ENCODE measurements at places on chromosomes 13 and 19.
A peak's percentile ranks its signal among the peaks of the same experiment; 100 is the strongest.

DNA sequence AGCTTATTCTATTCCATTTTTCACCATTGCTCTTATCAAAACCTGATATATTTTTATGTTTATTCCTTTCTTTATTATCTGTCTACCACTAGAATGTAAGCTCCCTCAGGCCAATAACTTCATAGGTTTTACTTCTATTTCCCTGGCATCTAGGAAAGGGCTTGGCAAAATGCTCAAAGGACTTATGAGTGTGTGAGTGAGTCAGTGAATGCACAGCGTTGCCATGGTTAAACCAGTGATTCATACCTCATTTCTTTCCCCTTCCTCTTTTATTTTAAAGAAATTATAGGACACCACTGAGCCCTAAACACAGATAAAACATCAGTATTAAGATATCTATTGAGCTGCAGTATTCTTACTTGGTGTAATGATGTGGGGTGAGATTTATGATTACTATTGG is 162.1 kb downstream of the GPC6 start:
- peak; percentile 4 for DNase-seq

DNA sequence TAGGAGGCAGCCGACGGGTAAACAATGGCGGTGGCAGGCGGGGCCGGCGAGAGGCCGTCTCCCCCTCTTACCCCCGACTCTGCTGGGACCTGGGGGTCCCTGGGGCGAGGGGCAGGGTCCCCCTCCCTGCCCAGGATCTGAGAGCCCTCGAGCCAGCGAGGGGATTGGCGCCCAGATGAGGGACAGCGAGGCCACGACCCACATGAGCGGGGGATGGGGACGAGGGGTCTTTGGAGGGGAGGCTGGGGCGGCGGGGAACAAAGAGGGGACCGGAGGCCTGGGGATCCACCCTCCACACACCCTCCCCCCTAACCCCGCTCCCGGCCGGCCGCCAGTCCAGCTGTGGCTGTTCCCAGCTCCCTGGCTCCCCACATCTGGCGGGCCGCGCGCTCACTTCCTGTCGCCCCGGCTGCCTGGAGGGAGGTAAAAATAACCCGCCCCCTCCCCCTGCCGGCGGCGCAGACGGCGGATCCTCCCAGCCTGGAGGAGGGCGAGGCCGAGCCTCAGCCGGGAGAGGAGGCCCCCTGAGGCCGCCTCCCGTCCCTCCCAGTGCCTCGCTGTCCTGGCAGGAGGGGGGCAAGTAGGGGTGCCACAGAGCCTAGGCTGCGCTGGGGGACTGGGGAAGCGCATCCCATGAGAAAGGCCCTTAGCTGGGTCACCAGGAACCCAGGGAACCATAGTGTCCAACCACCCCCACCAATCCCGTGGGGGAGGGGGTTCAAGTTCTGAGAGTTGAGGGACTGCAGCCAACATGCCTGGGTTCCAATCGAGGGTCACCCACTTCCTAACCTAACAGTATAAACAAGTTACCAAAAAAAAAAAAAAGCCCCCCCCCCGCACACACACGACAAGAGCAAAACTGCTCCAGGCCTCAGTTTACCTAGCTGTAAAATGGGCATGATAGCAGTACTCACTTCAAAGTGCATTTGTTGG is 29.3 kb upstream of the NANOS3 start:
- no peak for DNase-seq

GRCh38 chr13:43546816-43547215 is 240.0 kb downstream of the ENOX1 start:
- DNase-seq: no peak

DNA sequence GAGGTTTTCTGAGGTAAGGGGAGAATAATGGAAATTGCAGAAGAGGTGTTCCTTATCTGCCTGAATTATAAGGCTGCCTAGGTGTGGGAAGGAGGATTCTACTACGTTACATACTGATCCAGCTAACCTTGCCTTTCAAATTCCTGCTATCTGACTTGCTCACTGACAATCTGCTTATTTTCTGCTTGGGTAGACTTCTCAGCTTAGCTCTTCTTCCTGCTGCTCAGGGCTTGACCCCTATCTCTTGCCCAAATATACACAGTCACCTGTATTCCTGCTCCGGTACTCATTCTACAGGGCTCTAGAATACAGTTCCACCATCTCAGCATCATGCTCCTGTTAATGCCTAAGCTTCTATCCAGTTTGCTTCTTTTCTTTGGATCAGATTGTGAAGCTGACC is 1607.6 kb downstream of the OLFM4 start:
- DNase-seq: no peak

- DNase-seq: no peak
Measured at GRCh38 chr13:105127732-105128131, 1407.7 kb downstream of the EFNB2 start.

- no peak for DNase-seq
Measured at GRCh38 chr13:101523154-101524131, 71.0 kb downstream of the ITGBL1 start.

- no peak for DNase-seq
Measured at GRCh38 chr13:70310396-70311119, 202.3 kb upstream of the KLHL1 start.

DNA sequence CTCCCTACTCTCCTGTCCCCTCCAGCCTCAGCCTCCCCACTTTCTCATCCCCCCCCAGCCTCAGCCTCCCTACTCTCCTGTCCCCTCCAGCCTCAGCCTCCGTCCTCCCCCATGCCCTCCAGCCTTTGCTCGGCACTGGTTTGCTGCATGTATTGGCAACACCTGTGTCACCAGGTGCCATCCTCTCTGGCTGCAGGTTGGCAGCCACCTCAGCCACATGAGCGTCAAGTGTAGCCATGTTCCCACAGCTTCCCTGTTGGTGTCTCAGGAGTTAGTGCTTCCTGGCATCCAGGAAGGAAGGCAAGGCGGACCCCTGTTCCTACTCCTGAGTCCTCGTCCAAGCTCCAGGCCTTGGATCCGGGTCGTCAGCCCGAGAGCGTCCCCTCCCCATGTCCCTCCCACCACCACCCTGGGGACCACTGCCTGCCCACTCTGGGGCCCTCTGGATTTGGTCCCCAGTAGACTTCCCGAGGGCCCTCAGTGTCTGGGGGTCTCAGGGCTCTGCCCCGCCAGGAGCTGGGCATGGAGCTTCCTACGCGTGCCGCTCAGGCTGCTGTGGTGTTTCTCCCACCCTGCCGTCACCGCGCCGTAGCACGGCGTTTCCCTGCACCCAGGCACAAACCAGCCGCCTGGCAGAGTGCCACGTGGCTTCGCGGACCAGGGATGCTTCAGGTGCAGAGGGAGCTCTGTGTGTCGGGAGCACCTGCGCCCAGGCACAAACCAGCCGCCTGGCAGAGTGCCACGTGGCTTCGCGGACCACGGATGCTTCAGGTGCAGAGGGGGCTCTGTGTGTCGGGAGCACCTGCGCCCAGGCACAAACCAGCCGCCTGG is 128.3 kb upstream of the MCF2L start:
- DNase-seq: no peak

DNA sequence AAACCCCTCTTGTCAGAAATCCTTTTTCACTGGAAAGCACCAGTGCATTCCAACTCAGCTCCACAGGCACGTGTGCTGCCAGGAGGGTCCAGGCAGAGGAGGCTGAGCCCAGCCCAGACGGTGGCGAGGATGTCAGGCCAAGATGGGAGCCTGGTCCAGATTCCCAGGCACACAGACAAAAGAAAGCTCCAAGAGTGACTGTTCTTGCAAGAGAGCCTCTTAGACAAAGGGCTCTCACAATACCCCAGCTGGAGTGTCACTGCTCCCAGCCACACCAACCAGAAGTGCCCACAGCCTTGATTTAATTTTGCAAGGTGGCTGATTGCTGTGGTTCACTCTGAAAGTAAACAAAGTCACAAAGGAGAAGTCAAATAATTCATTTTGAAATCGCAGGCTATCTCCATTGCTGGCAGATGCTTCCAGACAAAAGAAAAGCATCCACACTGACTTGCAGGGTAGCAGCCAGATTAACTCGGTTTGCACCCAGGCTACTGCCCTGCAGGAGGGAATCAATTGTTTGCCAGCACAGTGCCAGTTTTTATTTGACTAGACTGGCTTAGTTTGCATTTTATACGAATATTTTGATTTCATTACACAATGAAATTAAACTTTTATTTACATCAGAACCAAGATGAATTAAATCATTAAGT is 95.1 kb downstream of the RAB20 start:
- DNase-seq: no peak

DNA sequence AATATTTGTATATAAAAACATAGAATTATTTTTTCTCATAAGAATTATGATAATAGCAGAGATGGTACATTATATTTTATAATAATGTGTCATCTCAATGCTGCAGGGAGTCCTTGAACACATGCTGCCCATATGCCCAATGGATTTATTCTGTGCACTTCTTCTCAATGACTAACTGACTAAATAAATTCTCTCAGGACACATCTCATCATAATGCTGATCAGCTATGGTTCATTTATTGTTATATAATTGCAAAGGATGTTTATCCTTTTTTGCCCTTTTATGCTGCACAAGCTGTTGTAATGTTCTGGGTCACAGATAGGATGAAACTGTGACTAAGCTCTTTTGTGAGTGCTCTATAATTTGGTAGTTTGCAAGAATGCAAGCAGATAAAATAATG is 1273.3 kb upstream of the ATXN8OS start:
- DNase-seq: no peak

DNA sequence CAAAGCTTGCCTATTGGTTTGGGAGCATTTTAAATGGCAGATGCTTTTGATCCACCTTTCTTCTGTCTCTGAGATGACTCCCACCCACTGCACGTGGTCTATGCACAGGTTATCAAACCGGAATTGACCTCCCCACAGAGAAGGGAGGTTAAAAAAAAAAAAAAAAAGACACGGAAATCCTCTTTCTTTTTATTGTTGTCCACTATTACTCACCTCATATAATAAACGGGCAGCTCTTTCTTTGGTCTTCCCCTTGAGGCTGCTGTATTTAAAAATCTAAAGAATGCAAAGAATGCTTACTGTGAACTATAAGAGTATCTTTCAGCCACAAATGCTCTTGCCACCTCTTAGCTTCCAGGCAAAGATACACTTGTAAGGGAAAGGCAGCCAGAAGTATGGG is 329.7 kb downstream of the NDFIP2 start:
- DNase-seq: peak; percentile 31

GRCh38 chr13:84405286-84405685 is 523.0 kb upstream of the SLITRK1 start:
- no peak for DNase-seq

- no peak for DNase-seq
Measured at GRCh38 chr13:44359983-44360375, 13.6 kb upstream of the SERP2 start.

- DNase-seq: no peak
Measured at GRCh38 chr19:43290568-43291359, 21.4 kb upstream of the PSG9 start.

DNA sequence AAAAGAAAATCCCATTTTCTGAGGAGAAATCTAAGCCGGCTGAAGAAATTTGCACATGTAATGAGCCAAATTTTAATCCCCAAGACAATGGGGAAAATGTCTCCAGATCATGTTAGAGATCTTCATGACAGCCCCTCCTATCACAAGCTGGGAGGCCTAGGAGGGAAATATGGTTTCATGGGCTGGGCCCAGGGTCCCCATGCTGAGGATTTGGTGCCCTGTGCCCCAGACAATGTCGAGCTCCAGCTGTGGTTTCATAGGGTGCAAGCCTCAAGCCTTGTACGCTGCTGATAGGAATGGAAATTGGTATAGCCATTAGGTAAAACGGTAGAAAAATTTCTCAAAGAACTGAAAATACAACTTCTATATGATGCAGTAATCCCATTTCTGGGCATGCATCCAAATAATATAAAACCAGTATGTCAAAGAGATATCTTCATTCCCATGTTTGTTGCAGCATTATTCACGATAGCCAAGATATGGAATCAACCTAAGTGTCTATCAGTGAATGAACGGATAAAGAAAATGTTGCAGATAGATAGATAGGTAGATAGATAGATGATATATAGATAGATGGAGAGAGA is 19.3 kb upstream of the FREM2 start:
- no peak for DNase-seq

DNA sequence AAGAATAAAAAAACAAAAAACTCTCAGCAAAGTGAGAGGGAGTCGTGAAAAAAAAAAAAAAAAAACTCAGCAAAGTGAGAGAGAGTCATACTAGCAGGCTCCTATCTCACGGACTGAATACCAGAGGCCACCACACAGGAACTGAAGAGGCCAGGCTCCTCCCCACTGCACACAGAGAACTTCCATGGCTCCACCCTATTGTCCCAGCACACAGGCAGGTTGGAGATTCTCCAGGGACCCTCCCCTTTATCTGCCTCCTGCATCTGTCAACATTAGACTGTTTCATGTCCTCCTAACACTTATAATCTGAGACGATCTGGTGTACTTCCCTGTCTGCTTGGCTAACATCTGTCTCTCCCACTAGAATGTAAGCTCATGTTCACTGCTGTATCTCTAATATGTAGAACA is 37.0 kb upstream of the FARP1 start:
- no peak for DNase-seq

GRCh38 chr19:32811151-32811550 is 58.4 kb downstream of the SLC7A9 start:
- DNase-seq: no peak

DNA sequence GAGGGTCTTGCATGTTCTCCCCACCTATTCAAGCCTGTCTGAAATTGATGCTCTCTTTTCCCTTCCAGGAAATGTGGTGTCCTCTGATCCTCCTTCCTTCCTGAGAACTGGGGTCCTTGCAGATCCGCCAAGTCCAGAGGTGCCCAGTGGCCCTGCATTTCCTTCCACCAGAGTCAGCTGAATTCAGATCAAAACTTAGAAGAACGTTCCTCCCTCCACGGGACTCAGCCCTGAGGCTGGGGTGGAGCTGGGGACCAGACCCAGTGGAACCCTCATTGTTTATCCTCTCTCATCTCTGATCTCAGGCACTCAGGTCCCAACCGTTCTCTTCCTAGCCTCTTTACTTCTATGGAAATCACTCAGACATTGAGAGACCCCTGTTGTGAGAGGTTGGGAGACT is 477.3 kb downstream of the TSHZ3 start:
- no peak for DNase-seq

DNA sequence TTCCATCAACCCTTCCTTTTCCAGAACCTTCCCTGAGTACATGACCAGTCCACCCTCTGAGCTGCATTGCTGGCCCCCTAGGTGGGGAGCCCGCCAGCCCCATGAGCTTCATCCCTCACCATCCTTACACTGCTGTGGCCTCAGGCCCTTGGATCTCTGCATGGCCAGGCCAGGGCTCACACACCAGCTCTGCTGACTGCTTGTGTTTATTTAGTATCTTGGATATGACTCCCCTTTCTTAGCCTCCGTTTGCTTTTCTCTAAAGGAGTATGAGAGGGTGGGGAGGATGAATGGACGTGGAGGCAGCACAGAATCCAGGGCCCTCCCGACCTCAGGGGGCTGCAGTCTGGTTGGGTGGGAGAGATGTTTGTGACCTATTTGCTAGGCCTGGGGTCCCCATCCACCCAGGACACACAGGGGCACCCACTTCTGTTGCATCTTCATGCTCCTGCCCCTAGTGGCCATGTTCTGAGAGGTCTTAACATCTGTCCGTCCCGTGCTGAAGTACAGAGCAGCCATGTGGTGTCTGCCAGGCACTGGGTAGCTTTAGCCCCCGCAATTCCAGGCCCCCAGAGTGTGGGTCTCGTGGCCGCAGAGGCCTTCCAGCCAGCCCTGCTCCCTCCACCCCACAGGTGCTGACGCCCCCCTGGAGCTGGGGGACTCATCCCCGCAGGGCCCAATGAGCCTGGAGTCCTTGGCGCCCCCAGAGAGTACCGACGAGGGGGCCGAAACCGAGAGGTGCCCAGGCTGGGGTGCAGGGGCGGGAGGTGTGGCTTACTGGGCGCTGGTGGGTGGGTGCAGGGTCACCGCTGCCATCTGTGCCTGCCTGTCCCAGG is 13.0 kb downstream of the ARHGEF1 start:
- no peak for DNase-seq

GRCh38 chr19:1017115-1017905 is 3.6 kb downstream of the TMEM259 start:
- no peak for DNase-seq

All from AG04449 (cell line).